HT-29 (cell line): ENCODE measurements at places on chromosomes 2 and 18. TPM values are rescaled to one million over a fixed set of nuclear protein-coding genes. Genes with fewer than 3 reads are reported as not detected.
A peak's percentile ranks its signal among the peaks of the same experiment; 100 is the strongest.

CREG2 gene
- not detected in 2 replicates for total RNA-seq

DNA sequence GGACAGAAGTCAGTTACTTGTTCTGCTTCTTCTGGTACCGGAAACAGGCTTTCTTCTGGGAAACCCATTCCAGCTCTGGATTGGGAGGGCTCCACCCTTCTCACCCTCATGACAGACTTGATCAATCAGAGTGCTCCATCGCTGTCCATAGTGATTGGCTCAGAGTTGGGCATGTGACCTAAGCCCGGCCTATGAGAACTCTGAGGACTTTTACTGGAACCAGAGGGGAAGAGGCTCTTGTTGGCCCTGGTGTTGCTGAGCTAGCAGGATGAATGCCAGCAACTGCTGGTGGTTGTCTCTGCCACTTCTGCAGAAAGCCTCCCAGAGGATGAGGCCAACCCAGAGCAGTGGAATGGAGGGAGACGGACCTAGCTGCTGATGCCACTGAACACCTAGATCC, 33.3 kb downstream of the TMEM37 start:
- no peak for DNase-seq

GRCh38 chr2:215949991-215950404, 63.4 kb downstream of the MREG start:
- peak; percentile 64 for DNase-seq

GRCh38 chr2:45910473-45911060, 259.1 kb downstream of the PRKCE start:
- no peak for DNase-seq

DNA sequence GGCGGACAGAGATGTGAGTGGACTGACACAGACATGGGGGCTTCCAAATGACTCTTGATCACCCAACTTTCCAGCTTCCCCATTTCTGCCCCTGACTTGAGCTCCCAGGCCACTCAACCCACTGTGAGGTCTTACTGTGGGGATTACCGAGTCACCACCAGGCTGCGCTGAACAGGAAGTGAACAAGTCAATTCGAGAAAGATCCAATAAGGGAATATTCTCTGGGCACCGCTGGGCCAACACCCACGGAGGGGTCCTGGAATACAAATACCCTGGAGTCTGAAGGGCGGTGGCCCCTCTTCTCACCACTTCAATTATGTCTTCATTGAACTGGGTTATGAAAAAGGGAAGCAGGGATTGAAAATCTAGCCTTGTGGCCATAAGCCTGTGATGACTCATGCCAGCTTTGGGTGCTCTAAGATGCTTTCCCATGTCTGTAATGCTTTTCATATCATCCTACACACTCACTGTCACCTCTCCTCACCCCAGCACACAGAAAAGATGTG, 37.7 kb downstream of the BCL11A start:
- no peak for DNase-seq

DNA sequence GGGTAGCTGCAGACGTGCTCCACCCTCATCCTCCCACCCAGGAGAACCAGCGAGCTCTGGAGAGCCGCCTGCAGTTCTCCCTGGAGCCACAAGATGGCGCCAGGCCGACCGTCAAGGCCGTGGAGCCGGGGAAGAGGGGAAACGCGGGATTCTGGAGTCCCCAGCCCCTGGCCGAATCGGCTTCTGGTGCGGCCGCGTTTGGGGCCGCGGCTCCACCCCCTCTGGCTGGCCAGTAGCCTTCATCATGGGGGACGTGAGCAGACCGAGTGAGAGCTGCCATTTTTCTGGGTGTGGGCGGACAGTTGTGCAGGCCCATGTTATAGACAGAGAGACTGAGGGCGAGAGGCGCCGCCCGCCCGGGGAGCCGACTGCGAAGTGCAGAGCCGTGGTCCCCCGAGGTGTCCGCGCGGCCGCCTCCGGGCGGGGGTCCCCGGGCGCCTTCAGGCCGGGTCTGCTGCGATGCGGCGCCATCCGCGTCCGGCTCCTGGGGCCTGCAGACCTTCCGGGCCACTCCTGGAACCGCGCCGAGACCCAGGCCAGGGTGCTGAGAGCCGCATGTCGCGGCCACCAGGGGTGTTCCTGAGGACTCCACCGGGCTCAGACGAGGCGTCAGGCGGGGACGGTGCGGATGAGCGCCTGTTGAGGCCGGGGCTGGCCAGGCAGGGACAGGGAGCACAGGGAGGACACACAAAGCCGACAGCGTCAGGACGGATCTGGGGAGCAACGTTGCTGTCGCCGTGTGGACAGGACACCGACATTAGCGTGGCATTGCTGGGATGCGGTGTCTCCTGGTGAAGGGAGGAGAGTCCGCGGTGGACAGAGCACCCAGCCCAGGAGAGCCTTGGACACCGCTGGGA, 418.2 kb upstream of the HS6ST1 start:
- peak; percentile 54 for DNase-seq

RHOB gene
- total RNA-seq, result 702 and 712 TPM in 2 replicates

- DNase-seq, result peak; percentile 45
Observed at GRCh38 chr2:42906557-42907411, 114.4 kb upstream of the HAAO start.

REG3G gene
- not detected in 2 replicates for total RNA-seq

SLC35G4 gene
- total RNA-seq, result not detected in 2 replicates

DNA sequence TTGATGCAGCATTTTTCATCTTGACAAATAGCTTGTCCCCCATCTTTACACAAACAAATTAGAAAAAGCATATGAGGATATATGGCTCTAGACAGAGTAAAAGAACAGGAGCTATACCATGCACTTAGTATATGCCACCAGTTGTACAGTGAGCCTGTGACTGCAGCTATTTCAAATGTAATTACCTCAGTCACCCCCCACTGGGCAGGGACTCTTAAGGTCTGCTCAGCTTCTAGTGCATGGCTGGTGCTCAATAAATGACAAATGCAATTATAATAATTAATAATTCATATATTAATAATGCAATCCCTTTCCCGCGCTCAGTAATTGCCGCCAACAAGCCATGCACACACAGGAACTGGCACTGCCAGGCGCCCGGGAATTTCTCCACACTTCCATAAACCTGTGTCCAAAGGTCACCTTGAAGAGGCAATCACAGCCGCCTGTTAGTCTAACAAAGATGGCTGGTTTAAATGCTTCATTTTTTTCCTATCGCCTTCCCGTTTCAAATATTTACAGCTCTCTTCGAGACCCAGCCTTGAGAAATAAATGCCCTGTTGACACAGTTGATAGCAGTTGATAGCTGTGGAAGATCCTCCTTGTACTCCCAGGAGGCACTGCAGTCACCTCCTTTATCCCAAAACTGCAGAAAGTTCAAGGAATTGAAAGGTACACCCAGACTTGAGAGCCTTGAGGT, 156.6 kb downstream of the INO80D start:
- DNase-seq, result peak; percentile 20

NTSR2 gene
- total RNA-seq, result not detected in 2 replicates

SLC4A5 gene
- 0.36 TPM in 1 of 2 replicates, not detected in the other for total RNA-seq

DNA sequence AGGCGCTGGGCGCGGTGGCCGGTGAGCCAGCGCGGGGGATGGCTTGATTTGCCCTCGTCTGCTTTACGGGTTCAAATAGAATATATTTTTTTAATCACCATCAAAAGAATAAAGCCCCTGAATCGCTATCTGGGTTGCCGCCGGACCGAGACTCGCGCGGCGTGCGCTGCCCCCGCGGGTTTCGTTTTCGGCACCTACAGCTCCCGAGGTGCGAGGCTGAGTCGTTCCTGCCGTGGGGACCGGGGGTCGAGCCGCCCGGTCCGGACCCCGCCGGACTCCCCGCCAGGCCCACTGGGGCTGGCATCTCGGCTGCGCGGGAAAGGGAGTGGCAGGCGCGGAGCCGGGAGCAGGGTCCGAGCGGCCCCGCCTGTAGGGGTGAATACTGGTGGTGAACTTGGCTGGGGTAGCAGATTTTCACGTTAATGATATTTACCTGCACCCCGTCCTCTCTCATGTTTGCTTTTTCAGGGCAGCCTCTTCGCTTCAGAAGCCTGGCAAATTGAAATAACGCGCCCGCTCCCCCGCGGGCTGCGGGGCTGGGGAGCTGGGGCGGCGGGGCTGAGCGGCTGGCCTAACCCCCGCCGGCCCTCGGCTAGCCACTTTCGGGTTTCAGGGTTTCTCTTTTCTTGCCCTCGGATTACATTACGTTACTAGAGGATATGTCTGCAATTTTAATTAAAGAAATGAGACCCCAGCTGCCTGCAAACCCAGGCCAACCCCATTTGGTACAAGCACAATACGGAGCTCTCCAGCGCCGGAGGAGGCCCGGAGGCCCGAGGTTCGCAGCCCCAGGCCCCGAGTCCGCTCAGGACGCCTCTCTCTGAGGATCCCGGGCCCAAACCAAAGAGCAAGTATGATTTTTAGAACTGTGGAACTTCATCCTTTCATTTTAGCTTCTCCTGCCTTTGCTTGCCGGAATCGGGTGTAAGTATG, 1.7 kb upstream of the CELF4 start:
- no peak for DNase-seq

- peak; percentile 41 for DNase-seq
Observed at GRCh38 chr2:76270096-76270710, 559.5 kb upstream of the GCFC2 start.

IFIH1 gene
- total RNA-seq, result 8.7 and 13.0 TPM in 2 replicates

PAX3 gene
- total RNA-seq, result not detected in 2 replicates

GRCh38 chr2:130355578-130356431, at the start of gene PTPN18:
Gene PTPN18, plus strand, starts transcription at chr2:130356056. Its CDS starts 52 bp downstream, at chr2:130356108.
- DNase-seq, result peak; percentile 87

GRCh38 chr2:25300001-25300400, 41.7 kb downstream of the DNMT3A start:
- no peak for DNase-seq

DNA sequence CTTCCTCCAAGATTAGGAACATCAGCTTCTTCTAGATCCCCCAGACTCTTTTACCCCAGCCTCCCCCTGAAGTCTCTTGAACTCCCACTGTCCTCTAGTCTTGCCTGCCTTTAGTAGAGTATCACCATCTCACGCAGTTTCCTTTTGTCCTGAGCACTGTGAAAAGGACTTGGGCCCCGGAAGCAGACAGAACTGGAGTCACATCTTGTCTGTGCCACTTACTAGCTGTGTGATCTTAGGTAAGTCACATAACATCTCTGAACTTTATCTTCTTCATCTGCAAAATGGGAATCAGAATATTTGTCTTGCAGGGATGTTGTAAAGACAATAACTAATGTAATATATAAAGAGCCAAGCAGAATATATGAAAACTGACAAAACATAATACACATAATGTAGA, 8.4 kb upstream of the TRABD2A start:
- no peak for DNase-seq

DNA sequence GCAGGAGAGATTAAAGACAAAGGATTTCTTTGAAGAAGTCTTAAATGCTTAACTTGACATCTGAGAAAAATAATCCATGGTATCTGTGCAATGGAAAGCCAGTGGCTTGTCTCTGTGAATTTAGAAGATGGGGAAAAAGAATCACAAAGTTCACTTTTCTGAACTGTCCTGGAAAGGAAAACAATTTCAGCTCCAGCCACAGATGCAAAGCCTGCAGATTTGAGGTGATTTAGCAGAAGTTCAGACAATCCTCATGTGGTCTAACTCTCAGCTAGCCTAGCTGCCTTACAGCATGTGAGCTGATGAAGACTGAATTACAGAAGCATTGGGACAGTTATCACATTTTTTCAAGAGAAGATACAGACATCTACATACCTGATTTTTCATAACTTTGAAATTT, 126.7 kb upstream of the ITGB6 start:
- DNase-seq, result no peak

DNA sequence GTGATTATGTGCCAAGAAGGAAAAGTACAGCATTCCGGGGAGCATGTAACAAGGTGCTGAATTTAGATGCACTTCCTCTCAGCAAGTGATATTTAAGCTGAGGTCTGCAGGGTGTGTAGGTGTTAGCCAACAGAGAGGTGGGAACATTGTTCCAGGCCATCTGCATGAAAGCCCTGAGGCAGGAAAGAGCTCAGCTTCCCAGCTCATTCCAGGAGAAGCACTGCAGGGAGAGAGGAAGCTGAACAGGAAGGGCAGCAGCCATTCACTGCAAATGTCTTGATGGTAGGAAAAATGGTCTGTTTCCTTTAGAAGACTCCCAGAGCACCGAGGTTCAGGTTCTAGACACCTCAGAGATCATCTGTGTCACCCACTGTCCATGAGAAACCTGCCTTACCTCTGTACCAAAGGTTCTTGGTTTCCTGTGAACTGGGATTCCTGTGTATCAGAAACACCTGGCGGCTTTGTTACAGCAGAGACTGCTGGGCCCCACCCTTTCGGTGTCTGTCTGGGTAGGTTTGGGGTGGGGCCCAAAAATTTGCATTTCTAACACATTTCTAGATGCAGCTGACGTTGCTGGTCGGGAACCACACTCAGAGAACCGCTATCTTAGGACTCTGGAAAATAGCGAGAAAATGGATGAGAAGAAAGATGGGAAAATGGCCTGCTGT, 84.0 kb downstream of the RTN4 start:
- no peak for DNase-seq

DNA sequence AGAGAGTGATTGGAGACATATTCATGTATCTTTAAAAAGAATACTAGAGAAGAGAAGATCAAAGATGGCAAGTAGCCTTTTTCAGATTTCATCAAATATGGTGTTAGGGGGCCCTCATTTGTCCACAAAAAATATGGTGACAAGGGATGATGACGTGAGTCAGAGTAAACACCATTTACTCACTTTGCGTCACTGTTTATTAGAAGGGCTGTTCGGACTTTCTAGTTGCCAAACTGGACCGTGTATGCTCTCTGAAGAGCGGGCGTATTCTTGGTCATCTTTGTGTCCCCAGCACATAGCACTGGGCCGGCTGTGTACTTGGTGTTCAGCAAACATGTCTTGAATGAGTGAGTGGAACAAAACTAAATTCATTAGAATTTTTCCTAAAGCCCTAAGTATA, 37.5 kb downstream of the TTC39C start:
- no peak for DNase-seq

GRCh38 chr2:217396586-217396985, 536.7 kb upstream of the TNP1 start:
- no peak for DNase-seq
